ENCODE measurements at places on chromosomes 5 and 9.

DNA sequence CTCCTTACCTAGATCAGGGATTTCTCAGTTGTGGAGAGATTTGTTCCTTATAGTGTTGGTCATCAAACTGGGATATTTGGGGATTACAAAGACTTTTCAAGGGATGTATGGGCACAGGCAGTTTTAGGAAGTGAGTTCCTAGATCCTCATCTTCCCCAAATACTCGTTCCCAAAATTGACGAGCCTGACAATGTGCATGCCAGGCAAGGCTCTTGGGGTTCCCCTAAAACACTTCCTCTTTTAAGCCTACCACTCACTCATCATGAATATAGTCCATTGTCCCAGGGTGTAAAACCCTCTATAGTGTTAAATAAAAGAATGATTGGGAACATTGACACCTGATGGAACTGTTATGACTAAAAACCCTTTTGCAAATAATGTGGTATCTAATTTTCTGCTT lies 26.4 kb downstream of the PDCD1LG2 start:
- DNase-seq: no peak

GRCh38 chr5:102375272-102375671 lies 79.2 kb upstream of the SLCO4C1 start:
- no peak for DNase-seq

GRCh38 chr9:20378851-20379250 lies 243.4 kb downstream of the MLLT3 start:
- DNase-seq: no peak

DNA sequence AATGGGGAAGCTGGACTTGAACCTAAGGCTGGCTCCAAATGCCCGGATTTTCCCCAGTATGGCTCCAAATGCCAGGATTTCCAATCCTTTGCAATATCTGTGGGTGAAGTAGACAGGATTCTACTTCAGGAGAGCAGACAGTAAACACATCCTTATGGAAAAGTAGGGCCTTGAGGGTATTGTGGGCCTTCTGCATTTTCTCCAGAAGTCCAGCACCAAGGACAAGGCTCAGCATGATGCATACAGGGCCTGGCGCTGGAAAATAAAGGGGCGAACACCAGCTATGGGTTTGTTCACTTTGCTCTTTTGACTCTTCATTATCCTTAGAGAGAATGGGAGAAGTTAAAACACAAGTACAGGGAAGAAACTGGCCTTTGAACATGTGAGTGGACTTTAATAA lies 347.5 kb downstream of the SEMA5A start:
- DNase-seq: no peak

DNA sequence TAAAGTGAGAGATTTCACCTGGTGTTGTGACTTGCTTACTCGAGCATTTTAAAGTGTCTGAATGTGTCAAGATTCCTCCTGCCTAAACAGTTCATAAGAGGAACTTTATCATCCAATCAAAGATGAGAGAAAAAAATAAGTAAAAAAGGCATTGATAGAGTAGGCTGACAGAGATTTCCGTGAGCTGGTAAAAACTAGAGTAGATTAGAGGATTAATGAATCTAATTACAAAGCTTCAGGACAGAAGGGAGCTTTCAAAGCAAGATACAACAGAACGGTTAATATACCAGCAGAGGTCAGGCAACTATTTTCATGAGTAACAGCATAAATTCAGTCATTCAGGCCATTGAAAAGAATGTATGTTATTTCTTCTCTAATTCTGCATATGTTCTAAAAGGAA lies 91.5 kb downstream of the ADAMTS6 start:
- DNase-seq: no peak

- DNase-seq: no peak
Measured at GRCh38 chr5:90251447-90251846, 158.1 kb downstream of the CETN3 start.

- no peak for DNase-seq
Measured at GRCh38 chr9:131658377-131659129, 81.3 kb downstream of the RAPGEF1 start.
